Activated T-cell treated with anti-CD3 and anti-CD28 coated beads for 4 hours (primary cell): ENCODE measurements at places on chromosomes 13 and 19.

DNA sequence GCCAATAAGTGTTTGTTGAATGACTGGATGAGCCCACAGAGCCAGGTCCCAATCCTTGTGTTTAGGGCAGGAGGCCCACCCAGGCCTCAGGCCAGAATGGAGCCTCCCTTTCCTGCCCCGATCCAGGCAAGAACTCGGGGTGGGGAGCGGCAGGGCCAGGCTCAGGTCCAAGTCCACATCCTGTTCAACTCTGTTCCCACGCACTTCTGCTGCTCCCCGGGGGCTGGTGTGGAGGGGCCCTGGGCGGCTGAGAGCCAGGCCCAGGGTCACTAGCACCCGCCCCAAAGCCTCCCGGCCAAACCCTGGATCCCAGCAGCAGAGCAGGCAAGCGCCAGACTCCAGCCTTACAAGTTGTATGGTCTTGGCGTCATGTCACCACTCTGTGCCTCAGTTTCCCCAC is 8.0 kb downstream of the ANGPTL8 start:
- no peak for DNase-seq

DNA sequence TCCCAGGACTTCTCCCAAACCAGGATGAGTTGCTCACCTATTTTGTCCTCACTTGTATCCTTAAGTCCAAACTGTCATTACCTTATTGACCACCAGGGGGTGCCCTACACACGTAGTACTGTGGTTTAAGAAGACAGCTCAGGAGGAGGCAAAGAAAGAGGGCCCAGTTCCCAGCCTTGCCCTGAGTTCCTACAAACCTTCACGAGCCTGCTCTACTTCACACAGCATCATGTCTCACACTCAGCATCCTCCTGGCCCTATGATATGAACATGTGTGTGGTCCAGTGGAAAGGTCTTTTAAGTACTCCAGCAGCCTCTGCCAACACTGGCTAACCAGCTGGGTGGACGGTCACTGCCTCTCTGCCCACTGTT is 8.1 kb upstream of the ZNF784 start:
- peak; percentile 92 for DNase-seq

DNA sequence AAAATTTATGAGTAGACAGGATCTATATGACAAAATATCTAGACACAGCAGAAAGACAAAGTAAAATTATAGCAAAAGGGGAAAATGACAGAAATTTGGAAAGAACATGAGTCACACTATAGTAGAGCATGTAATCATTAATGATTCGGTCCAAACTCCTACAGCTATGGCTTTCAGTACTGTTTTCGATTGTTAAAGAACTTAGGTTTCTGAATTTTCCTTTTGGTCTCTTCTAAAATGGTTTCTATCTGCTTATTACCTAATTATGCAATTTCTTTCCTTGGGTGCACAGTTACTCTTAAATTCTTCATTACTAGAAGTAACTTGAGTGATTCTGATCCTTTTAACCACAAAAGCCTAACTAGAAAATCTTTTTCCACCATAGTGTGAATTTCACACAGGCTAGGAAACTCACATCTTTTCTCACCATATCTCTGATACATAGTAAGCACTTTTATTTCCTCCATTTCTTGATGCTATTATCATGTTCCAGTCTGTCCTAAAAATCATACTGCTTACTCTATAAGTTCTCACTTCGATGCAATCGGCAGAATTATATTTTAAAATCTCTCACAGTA is 1101.4 kb downstream of the PCDH9 start:
- no peak for DNase-seq

GRCh38 chr19:34734537-34735103 is 577 bp downstream of the ZNF181 start:
- no peak for DNase-seq

GRCh38 chr19:5676772-5677105 is 3.6 kb downstream of the MICOS13 start:
- DNase-seq, result no peak

DNA sequence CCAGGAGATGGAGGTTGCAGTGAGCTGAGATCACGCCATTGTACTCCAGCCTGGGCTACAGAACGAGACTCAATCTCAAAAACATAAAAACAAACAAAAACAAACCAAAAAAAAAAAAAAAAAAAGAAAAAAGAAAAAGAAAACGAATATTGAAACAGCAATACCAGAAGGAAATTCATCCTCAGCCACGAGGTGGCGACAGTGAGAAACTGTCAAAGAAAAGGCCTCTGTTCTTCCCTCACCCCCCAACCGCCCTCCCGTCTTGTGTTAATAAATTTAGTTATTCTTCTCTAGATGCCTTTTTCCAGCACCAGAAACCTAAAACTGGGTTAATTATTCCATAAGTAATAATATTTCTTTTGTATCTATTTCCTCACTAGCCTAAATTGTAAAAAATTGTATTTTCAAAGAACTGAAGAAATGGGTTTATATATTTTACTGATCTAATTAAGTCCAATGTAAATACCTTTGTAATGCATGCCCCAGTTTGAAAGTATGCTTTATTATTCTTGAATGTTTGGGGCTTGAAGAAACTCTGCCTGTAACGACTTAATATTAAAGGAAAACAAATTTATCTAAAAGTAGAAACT is 38.6 kb downstream of the LIG4 start:
- peak; percentile 49 for DNase-seq

DNA sequence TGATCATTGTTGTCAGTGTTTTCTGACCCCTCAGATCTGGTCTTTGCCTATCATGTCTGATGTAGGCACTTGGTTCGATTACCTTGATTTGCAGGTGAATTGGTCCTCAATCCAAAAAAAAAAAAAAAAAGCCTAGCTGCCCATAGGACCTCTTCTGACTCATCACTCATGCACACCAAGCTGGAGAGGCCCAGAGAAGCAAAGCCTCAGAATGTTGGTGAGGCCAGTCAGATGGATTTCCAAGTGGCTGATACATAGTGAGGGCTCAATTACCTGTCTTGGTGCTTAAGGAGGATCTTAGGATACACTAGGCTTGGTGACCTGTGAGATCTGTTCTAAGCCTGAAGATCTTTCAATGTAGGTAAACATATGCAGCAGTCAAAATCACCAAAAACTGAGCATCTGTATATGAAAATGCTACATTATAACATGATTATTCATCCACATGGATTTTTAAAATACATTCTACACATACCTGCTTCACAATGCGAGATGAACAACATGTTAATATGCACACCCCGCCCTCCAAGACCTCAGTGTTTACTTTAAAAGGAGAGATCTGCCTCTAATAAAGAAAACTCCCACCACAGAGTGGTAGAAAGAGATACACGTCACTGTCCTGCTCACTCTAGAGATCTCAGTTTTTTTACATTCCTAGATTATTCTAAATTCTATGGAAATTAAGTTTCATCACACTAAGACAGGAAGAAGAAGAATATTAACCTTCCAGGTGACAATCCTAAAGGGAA is 79.9 kb upstream of the RAP2A start:
- DNase-seq, result no peak

- DNase-seq, result peak; percentile 18
Observed at GRCh38 chr13:114019367-114019766, 45.5 kb upstream of the C13orf46 start.

DNA sequence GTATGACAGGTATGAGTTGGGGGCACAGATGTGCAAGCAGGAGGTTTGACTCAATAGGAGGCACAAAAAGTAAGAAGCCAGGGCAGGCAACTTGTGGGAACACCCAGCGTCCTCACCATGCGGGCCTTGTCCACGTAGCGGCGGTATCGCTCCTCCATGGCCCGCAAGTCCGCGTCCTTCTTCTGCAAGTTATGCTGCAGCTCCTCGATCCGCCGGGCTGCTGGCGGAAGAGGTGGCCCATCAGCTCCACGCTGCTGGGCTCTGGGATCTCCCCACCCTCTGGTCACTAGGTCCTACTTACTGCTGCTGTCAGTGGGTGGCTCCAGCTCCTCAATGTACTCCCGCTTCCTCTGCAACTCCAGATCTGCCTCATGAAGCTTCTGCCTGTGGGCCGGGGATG is 10.7 kb downstream of the HOOK2 start:
- no peak for DNase-seq

DNA sequence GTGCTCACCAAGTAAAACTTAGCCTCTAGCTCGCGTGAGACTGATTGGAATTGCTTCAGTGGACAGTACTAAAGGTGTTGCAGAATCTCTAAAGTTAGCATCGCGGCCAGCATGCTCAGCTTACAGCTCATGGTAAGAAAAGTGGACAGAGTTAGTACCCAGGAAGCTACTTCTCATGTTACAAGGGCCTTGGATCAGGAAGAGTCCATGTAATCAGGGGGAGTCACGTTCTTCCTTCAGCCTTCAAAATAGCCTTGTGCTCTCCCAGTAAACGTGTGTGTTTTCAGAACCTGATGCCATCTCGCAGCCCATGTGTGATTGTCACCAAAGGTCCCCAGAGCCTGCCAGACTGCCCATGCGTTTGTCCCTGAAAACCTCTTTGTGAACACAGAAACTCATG is 195.8 kb upstream of the RNF113B start:
- DNase-seq, result no peak

DNA sequence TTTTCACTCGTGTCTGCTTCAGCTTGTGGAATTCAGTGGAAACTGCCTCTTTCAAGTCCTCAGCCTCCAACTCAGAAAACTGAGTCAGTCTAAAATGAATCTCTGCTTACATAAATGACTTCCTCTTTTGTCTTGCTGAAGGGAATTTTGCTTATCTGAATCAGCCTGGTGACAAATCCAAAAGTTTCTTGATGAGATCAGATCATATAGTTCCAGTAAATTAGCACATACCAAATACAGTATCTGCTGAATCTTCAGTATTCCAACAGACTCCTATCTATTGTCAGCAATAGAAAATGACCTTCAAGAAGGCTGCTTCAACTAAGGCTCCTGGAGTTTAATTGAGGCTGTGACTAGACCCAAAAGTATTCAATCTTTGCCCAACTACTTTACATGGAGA is 290.0 kb downstream of the MZT1 start:
- DNase-seq, result no peak

DNA sequence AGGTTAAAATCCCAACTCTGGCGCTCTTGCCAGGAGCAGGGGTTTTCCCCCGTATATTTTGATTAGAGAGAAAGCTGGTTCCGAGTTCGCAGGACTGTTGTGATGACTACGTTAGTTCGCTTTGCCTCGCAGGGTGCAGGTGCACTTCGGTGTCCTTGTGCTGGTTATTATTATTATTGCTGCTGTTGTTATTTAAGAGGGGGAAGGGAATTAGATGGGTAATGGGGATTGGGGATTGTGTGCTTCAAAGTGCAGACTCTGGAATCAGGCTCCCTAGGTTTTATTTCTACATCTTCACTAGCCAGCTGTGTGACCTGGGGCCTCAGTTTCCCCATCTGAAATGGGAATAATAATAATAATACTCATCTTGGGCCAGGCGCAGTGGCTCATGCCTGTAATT is 15.2 kb downstream of the ACP7 start:
- DNase-seq, result no peak

- DNase-seq, result no peak
Observed at GRCh38 chr13:60075850-60076249, 87.9 kb downstream of the DIAPH3 start.

GRCh38 chr13:52878831-52879230 is 30.4 kb upstream of the PCDH8 start:
- DNase-seq, result no peak

- DNase-seq, result peak; percentile 9
Observed at GRCh38 chr13:24063281-24063877, 97.1 kb upstream of the SPATA13 start.

DNA sequence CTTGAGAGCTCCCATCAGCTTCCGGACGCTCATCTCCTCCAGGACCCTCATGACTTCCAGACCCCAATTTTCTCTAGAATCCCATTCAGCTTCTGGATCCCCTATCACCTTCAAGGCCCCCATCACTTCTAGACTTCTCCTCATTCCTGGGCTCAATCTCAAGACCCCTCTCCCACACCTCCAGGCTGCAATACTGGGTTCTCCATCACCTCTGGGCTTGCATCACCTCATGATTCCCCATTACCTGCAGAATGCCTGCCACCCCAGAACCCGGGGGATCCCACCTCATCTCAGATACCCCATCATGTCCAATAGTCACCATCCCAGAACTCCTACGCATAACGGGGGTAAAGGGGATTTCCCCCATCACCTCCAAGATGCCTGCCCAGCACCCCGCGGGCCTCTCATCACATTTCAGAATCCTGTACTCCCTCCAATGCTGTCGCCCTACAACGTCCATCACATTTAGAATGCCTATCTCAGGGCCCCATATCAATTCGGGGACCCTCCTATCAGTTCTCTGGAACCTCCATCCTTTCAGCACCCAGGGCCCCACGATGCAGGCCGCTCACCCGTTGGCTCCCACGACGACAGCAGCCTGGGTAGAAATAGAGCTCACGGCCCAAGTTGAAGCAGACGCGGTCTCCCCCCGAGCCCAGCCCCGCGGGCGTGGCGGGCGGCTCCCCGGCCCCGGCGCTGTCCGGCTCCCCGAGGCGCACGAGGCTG is 738 bp downstream of the DMWD start:
- no peak for DNase-seq

DNA sequence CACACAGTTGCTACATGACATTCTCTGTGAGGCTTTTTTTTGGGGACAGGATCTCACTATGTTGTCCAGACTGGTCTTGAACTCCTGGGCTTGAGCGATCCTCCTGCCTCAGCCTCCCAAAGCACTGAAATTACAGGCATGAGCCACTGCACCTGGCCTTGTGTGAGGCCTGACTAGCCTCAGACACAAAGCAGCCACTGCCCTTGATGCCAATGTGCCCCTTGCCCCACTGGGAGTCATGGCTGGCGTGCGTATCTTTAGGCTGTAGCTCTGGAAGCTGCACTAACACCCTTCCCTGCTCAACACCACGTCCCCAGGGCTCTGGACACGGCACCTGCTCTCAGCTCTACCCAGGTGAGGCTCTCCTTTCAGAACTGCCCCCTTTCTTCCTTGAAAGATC is 14.5 kb upstream of the KPTN start:
- no peak for DNase-seq

- no peak for DNase-seq
Observed at GRCh38 chr19:9941671-9942070, 5.4 kb upstream of the OLFM2 start.

DNA sequence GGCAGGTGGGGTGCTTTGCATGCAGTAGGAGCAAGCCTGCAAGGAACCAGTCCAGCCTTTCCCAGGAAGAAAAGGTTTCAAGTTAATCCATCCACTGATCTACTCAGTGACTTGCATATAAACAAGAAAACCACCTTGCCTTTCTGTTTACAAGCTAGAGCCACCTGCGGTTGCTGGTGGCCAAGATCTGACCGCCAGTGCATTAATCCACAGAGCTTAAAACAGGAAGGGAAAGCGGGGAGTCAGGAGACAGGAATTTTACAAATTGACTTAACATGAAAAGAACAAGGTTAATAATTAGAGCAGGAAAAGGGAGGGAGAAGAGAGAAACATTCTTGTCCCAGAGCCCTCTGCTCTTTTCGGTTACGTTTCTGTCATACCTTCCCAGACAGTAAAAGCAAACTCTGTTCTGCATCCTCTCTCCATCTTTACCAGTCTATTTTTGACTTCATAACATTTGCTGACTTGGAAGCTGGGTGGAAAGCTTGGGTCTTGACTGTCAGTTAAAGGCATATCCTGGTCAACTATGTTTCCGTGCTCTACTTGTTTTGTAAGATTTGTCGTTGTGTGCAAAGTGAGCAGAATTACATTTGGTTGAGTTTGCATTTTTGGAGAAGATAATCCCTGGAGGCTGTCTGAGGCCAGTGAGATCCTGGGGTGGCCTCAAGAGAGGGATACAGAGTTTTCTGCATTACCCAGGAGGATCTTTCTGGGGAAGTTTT is 760.6 kb downstream of the EFNB2 start:
- DNase-seq, result no peak

- peak; percentile 22 for DNase-seq
Observed at GRCh38 chr13:113029487-113030258, 60.7 kb downstream of the MCF2L start.
